Posterior cingulate gyrus (tissue), 11 donors: ENCODE measurements at places on chromosomes 3 and 15.

DNA sequence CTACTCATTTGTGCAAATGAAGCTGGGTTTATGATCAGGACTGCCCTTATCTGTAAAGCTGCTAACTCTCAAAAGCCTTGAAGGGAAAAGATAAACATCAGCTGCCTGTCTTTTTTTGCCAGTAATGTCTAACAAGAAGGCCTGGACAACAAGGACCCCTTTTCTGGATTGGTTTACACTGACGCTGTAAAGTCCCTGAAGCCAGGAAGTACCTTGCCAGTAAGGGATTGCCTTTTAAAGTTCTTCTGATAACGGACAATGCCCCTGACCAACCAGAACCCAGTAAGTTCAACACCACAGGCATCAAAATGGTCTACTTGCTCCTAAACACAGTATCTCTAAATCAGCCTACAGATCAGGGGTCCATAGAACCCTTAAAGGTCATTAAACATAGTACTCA is 178.0 kb downstream of the PCCB start:
- no peak for DNase-seq

DNA sequence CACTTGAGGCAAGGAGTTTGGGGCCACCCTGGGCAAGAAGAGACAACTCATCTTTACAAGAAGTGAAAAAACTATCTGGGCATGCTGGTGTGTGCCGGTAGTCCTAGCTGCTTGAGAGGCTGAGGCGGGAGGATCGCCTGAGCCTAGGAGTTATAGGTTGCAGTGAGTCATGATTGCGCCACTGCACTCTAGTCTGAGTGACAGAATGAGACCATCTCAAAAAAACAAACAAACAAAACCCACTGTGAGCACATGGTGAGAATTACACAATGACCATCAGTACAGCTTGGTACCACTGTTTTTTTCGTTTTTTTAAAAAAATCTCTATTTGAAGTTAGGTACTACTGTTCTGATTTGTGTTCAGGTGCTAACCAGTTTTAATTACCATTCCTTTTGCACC is 13.6 kb downstream of the VPS39 start:
- no peak for DNase-seq

DNA sequence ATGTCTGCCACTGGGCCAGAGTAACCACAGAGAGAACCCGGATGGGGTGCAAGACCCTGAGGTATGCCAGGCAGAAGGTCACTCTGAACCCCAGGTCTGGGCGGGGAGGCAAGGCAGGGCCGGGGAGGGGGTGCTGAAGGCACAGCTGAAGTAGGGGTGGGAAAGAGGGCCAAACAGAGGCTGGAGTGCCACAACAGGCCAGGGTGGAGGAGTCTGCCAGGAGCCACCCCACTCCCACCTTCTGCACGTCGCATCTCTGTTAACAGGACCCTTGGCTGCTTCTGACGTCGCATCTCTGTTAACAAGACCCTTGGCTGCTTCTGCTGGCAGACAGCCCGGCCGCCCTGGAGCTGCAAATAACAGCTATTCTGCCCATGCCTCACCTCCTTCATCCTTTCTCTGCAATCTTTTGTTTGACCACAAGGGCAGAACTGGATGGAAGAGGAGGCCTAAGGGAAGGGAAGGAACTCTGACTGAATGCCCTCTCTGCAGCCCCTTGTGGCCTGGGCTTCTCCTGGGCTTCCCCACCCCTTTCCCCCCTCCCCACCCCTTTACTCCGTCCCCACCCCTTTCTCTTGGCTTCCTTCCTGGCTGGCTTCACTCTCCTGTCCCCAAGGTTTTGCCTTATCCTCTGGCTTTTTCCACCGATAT is 20.6 kb upstream of the FBLN2 start:
- no peak for DNase-seq

DNA sequence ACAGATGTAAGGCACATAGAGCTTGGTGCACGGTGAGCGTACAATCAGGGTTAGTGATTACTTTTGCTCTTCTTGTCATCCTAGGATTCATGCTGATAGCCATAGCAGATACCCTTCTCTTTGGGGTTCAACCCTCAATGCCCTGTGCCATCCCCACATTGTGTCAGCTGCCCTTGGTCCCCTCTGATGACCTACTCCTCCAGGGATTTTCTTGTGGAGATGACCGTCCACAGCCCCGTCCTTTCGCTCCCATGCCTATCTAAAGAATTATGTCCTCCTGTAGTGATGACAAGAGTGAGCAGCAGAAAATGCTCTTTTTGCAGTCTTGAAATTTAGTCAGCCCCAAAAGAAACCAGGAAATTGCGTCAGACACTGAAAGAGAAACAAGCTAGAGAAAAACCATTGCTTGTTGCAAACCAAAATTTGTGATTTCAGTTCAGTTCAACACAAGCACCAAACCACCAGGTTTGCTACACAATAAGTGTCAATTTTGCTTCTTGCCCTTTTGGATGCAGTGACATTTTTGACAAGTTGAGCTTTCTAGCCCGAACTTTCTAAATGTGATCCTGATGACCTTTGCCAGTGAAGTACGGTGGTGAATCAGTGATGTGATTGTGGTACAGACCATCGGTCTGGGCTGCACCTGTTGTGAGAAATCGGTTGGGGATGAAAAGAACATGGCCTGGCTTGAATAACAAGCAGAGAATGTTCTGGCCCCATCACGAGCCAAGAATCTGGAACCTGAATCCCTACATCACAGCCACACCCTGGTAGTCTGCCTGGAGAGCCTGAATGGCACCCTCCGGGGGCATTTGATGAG is 41.3 kb downstream of the CMTM7 start:
- DNase-seq = no peak

- no peak for DNase-seq
These were observed 30.7 kb upstream of the SLC24A5 start for GRCh38 chr15:48090115-48090514.

DNA sequence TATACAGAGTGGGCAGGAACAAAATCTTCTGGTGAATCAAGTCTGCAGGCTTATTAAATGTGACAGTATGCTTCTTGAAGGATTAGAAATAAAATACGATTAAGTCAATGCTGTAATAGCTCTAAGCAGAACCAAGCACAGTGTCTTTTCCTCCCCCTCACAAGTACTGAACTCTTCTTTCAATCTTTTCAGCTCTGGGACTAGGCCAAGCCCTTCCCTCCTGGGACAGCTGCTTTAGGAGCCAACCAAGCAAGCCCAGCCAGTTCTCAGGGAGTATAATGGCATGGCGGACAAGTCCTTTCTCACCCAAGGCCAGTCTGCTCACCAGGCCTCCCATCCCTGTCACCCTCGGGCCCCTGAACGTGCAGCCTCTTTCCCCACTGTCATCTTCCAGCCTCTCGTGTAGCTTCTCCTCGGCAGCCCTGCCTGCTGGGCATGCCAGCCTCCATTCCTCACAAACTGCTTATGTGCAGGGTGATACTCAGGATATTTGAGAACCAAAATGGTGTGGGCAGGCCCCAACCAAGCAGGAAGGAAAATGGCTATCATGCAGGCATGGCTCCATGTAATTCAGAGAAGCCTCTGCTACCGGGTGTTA is 8.4 kb upstream of the PPP1R2 start:
- DNase-seq = no peak

DNA sequence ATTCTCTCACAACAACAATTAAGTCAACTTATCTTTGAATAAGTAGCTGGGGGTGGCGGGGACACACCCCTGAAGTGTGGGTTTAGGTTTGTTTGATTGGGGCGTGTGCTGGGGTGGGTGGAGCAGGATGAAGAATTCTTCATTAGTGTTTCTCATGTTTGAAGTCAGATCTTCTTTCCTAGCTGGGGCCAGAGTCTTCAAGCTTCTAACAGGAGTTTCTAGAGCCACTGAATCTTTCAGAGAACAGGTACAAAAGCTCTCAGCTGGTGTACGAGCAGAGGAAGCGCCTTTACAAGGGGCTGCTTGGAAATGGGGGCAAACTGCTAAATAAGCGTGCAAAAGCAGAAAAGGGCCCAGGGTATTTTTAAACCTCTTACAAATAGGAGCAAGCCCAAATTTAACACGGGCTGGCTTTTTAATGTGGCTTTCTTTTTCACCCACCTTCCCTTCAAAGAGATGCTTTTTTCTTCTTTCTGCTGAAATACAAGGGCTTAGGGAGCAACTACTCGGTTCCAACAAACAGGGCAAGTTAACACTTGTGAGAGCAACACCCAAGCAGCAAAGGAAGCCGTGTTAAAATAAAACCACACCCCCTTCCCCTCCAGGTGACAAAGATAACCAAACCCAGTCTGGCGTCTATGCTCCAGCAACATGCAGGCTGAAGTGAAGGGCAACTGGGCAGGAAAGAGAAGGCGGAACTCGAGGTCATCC is 86.9 kb upstream of the RASGRP1 start:
- no peak for DNase-seq

DNA sequence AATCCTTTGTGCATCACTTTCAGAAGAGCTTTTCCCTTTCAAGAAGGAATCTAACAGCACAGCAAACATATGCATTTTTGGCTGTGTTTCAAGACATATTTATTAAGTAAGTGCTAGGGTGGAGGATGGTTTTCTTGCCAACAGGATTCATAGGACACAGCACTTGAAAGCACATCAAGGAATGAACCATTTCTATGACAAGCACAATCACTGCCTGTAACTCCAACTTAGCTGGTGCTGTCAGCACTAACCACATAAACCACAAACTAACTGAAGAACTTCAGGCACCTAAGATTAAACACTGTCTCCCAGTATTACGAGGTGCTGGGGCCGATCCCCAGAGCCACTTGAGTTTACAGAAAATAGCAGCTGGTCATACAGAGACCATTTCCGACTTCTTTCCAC is 35.4 kb upstream of the SPRED1 start:
- DNase-seq = no peak

GRCh38 chr3:66255865-66256264 is 35.1 kb downstream of the SLC25A26 start:
- DNase-seq = no peak

DNA sequence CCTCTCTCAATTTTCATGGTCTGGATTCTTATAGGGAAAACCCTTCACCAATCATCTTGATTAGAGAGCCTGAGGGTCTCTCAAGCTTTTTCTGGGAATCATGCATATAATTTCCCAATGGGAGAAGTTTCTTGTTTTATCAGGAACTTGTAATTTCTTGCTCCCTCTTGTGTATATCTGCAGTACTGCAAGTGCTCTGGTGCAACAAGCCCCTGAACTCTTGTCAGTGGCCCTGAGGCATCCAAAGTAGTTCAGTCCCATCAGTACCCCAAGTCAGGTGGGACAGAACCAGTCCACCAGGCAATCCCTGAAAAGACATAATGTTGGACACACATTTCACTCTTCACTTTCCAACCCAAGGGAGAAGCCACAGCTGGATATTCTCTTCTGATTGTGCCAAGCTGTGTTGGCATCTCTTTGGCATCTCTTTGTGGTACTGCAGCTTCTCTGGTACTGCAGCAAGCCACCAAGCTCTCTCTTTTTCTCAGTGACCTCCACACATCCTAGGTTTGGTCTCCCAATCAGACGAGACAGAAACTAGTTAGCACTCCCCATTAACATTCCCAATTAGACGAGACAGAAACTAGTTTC is 214.5 kb downstream of the ZIC4 start:
- DNase-seq = no peak

DNA sequence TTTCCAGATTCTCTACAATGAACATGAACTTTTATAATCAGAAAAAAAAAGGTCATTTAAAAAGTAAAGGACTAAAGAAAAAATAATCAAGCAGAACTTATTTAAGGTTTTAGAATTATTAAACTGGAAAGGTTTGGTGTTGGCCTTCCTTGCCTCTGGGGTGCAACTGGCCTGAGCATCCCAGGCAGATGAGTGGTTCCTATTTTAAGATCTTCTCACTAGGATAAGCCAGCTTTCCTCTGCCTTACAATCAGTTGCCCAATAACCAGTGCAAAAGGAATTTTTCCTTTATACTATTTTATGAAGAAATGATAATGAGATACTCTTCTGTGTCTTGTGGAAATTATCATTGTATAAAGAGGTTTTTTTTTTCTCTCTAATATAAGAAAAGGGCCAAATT is 56.6 kb downstream of the SEC22A start:
- DNase-seq = no peak

- DNase-seq = no peak
These were observed 37.9 kb downstream of the MLH1 start for GRCh38 chr3:37031096-37031682.

DNA sequence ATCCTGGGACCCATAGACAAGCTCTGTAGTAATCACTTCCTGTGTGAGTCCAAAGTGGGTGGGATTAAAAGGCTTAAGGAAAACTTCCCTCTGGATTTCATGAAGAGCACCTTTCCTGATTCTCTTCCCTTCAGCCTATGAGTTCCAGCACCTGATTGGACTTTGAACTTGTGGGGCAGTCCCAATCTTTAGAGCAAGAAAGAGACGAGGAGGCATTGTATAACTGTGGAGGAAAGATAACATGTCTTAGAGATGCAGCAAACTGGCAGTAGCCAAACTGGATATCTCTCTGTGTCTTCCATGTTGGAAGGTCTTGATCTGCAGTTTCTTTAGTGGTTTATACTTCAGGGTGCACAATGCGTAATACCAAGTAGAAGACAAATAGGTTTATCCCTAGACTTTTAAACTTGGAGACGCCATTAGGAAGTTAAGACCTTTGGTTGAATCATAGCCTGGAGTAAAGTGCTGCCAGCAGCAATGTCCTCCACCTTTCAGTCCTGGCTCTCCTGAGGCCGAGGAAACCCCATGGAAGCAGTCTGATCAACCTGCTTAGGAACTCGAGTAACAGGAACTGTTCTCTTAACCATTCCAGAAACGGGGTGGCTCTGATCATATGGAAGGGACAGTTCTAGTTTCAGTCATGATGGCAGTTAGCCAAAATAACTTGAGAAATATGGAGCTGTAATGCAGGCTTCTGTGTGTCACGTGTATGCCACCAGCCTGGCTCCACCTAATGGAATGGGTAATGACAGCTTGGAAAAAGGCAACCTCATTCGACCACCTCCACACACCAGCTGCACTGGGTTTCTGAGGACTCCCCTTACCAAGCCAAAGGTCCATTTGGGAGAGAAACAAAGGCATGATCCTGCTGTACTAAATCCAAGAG is 4.7 kb downstream of the EIF1B start:
- no peak for DNase-seq

DNA sequence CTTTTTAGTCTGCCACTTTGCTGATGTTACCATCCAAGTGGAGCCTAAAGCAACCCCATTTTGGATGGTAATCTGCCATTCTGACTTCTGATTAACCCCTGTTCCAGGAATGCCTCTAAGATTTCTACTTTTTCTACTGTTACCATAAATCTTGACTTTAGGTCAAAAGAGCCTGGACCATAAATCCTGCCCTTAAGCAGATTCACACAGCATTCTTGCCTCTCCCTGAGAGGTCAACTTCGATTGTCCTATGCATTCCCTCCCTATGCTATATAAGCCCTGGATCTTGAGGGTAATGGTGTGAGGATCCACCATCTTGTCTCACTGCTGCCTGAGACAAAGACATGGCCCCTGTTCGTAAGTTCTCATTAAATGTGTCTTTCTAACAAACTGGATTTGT is 177.3 kb downstream of the GABRB3 start:
- no peak for DNase-seq

- DNase-seq = no peak
These were observed 321.8 kb downstream of the FEZF2 start for GRCh38 chr3:62051506-62051905.
